Adrenal gland (tissue), 19 donors: ENCODE measurements at places on chromosomes 11 and 22. TPM values are rescaled to one million over a fixed set of nuclear protein-coding genes. Genes with fewer than 3 reads are reported as not detected.

GRCh38 chr11:795634-796564 is 2.2 kb downstream of the SLC25A22 start:
- H3K4me3 ChIP-seq: peak overlapping the region; percentile 88
- DNase-seq: peak; percentile 79
- peaks cover 27% of the 10 kb centered on the region for H3K4me1 ChIP-seq
- H3K36me3 ChIP-seq: peaks cover 26% of the 10 kb centered on the region
- H3K27me3 ChIP-seq: no peaks in the 10 kb centered on the region

DNA sequence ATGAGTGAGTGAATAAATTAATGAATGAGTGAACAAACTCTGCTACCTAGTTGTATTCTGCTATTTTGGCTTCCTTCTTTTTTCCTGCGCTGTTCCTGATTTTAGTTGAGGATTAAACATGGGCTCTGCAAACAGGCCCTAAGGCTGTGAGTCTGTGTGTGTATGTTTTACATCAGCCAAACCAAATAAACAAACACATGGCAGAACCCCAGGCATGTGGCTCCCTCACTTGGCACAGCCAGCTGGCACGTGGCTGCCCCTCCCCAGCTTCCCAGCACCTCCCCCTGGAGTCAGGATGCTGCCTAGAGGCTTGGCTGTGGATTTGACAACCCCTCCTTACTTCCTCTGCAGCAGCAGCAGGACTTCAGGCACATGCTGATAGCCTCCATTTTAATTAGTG is 593.2 kb downstream of the INSC start:
- H3K36me3 ChIP-seq: no peaks in the 10 kb centered on the region
- no peaks in the 10 kb centered on the region for H3K27me3 ChIP-seq
- H3K4me3 ChIP-seq: no peak overlapping the region
- H3K4me1 ChIP-seq: no peaks in the 10 kb centered on the region
- H3K27ac ChIP-seq: no peak overlapping the region

DNA sequence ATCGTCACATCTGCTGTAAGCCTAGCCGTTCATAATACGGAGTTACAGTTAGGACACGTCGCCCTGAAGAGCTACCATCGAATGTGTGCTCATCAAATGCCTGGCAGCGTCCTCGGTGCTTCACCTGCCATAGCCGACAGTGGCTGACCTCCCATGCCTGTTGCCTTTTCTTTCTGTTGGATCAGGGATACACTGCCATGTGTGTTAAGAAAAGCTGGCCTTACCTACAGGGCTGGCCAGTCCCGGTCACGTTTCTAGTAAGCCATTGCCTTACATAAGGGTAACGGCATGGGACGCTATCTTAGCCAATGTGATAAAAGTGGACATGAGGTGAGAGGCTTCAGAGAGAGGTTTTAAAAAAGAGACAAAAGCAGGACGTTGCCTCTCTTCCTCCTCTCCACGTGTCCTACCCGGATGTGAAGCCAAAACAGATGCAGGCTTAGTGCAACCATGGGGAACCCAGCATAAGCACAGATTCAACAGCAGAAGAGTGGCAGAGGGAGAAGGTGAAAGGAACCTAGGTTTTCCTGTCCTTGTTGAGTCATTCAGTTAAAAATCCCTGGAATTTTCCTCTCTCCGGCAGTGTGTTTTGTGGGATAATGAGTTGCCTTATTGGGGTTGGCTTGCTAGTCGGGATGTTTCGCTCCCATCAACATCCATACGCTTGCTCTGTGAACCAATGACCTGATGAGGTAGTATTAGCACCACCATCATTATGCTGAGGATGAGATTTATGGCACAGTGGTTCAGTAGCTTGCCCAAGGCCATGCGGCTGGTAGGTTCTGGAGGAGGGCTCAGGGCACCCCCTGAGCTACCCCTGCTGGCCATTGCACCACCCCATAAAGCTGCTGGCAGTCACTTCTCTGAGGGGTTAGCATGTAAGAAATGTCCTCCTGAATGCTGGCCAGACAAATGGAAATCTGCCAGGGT is 67.4 kb upstream of the B3GAT1 start:
- no peaks in the 10 kb centered on the region for H3K4me1 ChIP-seq
- H3K27me3 ChIP-seq: no peaks in the 10 kb centered on the region
- H3K27ac ChIP-seq: no peak overlapping the region
- no peak overlapping the region for H3K4me3 ChIP-seq
- peak; percentile 39 for DNase-seq
- no peaks in the 10 kb centered on the region for H3K36me3 ChIP-seq

GRCh38 chr22:30028731-30029130 is 51.5 kb upstream of the HORMAD2 start:
- no peaks in the 10 kb centered on the region for H3K27me3 ChIP-seq
- no peaks in the 10 kb centered on the region for H3K4me1 ChIP-seq
- H3K36me3 ChIP-seq: no peaks in the 10 kb centered on the region
- no peak for DNase-seq
- H3K27ac ChIP-seq: no peak overlapping the region

- H3K36me3 ChIP-seq: no peaks in the 10 kb centered on the region
- H3K4me1 ChIP-seq: peaks cover 7% of the 10 kb centered on the region
- no peak for DNase-seq
- no peak overlapping the region for H3K4me3 ChIP-seq
- H3K27ac ChIP-seq: no peak overlapping the region
Observed at GRCh38 chr11:33321422-33321821, 64.2 kb downstream of the HIPK3 start.

DNA sequence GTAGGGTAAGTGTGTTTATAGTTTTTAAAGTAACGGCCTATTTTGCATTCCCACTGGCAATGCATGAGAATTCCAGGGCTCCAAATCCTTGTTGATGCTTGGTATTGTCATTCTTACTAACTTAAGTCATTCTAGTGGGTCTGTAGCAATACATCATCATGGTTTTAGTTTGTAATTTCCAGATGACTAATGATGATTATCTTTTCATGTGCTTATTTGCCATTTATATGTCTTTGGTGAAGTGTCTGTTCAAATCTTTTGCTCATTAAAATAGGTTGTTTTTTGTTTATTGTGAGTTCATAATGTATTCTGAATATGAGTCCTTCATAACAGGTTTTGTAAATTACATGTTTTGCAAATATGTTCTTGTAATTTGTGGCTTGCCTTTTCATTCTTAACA is 31.2 kb downstream of the MTMR3 start:
- H3K27ac ChIP-seq: no peak overlapping the region
- H3K4me1 ChIP-seq: peaks cover 41% of the 10 kb centered on the region
- H3K4me3 ChIP-seq: no peak overlapping the region
- no peaks in the 10 kb centered on the region for H3K27me3 ChIP-seq
- H3K36me3 ChIP-seq: no peaks in the 10 kb centered on the region

DNA sequence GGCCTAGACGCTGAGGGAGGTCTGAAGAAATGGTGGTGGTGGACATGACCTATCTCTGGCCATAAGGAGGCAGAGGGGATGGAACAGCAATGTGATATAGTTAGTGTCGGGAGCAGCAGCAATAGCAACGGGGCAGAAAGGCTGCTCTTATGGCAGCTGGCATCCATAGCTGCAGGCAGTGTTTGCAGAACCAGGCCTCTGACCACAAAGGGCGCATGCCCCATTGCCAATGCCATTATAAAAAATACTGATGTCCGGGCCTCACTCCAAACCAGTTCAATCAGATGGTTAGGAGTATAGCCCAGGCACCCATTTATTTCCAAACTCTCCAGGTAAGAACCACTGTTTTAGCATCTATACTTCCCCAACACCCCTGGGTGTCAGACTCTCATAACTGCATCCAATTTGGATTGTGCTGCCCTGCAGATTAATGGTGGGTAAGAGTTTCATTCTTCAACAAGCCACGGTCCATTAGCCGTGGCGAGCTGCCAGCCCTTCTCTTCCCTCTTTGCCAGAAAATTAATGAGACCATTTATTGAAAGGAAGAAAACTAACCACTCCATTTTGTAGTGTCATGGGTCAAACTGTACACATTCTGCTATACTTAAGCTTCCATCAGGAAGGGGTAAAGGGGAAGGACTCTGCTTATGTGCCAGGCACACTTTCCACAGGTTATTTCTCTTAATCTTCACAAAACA is 72.8 kb upstream of the SPON1 start:
- H3K4me1 ChIP-seq: no peaks in the 10 kb centered on the region
- no peaks in the 10 kb centered on the region for H3K27me3 ChIP-seq
- no peaks in the 10 kb centered on the region for H3K36me3 ChIP-seq
- no peak overlapping the region for H3K27ac ChIP-seq
- H3K4me3 ChIP-seq: no peak overlapping the region

DNA sequence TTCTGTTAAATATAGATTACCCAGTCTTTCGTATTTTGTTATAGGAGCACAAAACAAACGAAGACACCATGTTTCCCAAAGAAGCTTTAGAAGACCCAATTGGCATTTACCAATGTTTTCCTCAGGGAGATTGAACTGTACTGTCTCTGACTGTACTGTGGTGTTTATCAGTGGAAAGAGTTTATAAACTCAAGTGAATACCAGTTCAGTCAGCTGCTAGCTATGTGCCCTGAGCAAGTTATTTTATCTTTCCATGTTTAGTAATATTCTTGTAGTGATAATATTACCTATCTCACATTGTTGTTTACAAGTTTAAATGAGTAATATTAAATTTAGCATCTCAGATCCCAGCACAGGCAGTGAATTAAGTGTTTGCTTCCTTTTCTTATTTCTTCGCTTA is 773.2 kb downstream of the KCNA4 start:
- no peak overlapping the region for H3K27ac ChIP-seq
- no peaks in the 10 kb centered on the region for H3K27me3 ChIP-seq
- H3K4me3 ChIP-seq: no peak overlapping the region
- no peak for DNase-seq
- H3K4me1 ChIP-seq: no peaks in the 10 kb centered on the region

- H3K27ac ChIP-seq: no peak overlapping the region
- no peak overlapping the region for H3K4me3 ChIP-seq
- DNase-seq: peak; percentile 64
- H3K27me3 ChIP-seq: no peaks in the 10 kb centered on the region
Observed at GRCh38 chr11:87097582-87097981, 59.8 kb downstream of the TMEM135 start.

DNA sequence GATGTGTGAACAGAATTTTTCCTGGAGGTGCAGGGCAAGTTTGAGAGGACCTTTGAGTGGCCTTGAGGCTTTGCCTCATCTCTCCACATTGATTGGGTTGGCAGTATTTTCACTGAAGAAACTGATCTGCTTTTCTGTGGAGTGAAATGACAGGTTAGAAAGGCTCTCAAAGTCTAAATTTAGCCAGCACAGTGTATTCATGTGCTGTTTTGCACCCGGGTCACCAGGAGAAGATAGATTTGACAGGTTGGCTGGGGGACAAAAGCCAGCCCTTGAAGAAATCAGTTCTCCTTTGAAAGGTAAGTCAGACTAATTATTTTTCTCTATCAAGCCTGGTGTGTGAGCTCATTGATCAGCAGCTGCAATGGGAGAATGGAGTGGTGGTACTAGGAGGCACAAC is 152.9 kb downstream of the DBX1 start:
- H3K27ac ChIP-seq: no peak overlapping the region
- H3K27me3 ChIP-seq: no peaks in the 10 kb centered on the region
- DNase-seq: no peak
- no peaks in the 10 kb centered on the region for H3K36me3 ChIP-seq
- no peaks in the 10 kb centered on the region for H3K4me1 ChIP-seq

GRCh38 chr11:85759915-85760314 is 51.0 kb downstream of the SYTL2 start:
- H3K4me3 ChIP-seq: no peak overlapping the region
- no peak overlapping the region for H3K27ac ChIP-seq
- H3K27me3 ChIP-seq: no peaks in the 10 kb centered on the region
- no peaks in the 10 kb centered on the region for H3K36me3 ChIP-seq
- no peak for DNase-seq

GRCh38 chr11:130711193-130711592 is 205.1 kb downstream of the SNX19 start:
- H3K4me3 ChIP-seq: no peak overlapping the region
- H3K27ac ChIP-seq: no peak overlapping the region
- DNase-seq: no peak
- H3K27me3 ChIP-seq: no peaks in the 10 kb centered on the region

Gene TIGD3
- 0.17 TPM for total RNA-seq

Gene PGA4
- total RNA-seq: not detected

Gene TMEM121B
- 1.5 TPM for total RNA-seq

Gene IGSF22
- not detected for total RNA-seq

Gene DNAJB13
- 0.14 TPM for total RNA-seq

Gene TRIM48
- total RNA-seq: not detected

Gene CTSW
- total RNA-seq: 0.28 TPM

Gene HEPHL1
- not detected for total RNA-seq

Gene PGA3
- 0.22 TPM for total RNA-seq

Gene GRIA4
- total RNA-seq: not detected

Gene NCAM1
- total RNA-seq: 168 TPM
